Spleen (tissue), 13 donors: ENCODE measurements at places on chromosomes 5 and 9. TPM values are rescaled to one million over a fixed set of nuclear protein-coding genes. Genes with fewer than 3 reads are reported as not detected.

DNA sequence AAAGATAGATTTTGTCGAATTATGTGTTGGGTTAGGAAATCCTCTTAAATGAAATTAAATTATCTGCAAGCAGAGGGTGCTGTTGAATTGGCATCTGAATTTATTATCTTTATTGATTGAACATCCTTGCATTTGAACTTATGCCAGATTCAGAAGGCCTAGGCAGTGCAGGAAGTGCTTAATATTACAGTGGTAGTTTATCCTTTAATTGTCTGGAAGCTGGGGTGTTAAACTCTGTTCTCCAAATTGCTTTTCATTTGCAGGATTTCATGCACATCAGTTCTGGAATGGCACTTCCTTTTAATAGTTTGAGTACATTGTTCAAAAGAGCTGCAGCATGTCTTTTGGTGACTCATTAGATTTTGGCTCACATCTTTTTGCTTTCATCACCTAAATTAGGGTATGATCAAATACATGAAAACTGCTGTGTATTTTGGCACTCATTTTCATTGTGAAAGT, 186.3 kb downstream of the KDM4C start:
- no peak for DNase-seq

The FOXI1 gene
- total RNA-seq = not detected

DNA sequence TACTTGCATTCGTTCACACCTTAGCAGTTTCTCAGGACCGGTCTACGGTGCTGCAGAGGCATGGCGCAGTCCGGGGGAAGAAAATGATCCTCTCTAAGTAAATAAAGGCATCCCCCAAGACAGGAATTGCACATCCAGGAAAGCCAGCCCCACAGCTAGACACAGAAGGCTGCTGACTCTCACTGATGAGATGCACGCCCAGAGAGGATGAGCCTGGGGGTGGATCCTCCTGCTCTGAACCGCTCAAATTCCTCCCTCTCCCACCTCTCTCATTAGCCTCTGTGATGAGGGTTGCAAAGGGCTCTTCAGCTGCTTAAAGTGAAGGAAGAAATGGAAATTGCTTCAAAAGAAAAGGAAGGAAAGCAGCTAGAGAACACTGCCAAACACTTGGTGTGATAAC, 132.4 kb downstream of the TTLL11 start:
- no peak for DNase-seq

DNA sequence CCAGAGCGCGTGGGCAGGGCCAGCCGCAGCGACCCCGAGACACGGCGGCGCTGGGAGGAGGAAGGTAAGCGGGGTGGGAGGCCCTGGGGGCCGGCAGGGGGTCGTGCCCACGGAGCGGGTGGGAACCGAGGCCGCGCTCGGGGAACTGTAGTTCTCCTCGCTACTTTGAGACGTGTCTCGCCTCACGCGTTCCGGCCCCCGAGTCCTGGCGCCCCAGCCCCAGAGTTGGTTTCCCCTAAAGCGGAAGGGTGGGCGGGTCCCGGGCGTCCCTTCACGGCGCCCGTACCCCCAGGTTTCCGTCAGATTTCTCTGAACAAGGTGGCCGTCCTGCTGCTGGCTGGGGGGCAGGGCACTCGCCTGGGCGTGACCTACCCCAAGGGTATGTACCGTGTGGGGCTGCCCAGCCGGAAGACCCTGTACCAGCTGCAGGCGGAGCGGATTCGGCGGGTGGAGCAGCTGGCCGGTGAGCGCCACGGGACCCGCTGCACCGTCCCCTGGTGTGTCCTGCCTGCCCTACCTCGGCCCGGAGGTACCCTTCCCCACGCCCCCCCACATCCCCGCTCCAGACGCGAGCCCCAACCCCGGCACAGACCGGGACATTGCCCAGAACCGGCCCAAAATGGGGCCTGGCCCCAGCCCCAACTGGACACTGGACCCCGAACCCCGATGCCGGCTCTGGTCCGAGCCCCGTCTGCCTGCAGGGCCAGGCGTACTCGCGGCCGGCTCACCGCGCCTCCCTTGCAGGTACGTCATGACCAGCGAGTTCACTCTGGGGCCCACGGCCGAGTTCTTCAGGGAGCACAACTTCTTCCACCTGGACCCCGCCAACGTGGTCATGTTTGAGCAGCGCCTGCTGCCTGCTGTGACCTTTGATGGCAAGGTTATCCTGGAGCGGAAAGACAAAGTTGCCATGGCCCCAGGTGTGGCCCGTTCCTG, 709 bp downstream of the UAP1L1 start:
- peak; percentile 92 for DNase-seq

The SPIN1 gene
- total RNA-seq = 39.6 TPM

- DNase-seq = no peak
Observed at GRCh38 chr9:14433351-14434157, 119.6 kb upstream of the NFIB start.

The HACD4 gene
- total RNA-seq = 18.0 TPM

GRCh38 chr9:134685784-134686183, 44.2 kb downstream of the COL5A1 start:
- no peak for DNase-seq

- DNase-seq = no peak
Observed at GRCh38 chr5:56305001-56305950, 72.1 kb upstream of the ANKRD55 start.

GRCh38 chr5:148708854-148709253, 54.5 kb upstream of the HTR4 start:
- DNase-seq = no peak

The FAM78A gene
- total RNA-seq = 30.8 TPM

The CCL27 gene
- total RNA-seq = not detected

The ARL14EPL gene
- total RNA-seq = not detected

The TAF11L10 gene
- total RNA-seq = not detected

The IRX4 gene
- total RNA-seq = not detected

DNA sequence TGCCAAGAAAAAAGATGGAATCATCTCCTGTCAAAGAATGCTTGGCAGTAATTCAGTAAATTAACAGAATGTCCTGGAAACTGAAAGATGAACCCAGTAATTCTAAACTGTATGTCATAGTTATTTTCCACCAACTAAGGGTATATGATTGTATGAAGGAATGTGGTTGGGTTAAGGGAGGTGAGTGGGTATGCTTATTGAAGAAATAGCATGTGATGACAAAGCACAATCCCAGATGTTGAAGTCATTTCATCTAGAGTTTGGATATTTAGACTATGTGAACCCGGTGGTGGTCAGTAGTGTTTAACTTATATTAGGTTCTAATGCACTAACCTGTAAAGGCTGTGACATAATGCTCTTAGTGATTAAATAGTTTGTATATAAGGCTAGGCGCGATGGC, 87.3 kb downstream of the CDKN2A start:
- DNase-seq = no peak

DNA sequence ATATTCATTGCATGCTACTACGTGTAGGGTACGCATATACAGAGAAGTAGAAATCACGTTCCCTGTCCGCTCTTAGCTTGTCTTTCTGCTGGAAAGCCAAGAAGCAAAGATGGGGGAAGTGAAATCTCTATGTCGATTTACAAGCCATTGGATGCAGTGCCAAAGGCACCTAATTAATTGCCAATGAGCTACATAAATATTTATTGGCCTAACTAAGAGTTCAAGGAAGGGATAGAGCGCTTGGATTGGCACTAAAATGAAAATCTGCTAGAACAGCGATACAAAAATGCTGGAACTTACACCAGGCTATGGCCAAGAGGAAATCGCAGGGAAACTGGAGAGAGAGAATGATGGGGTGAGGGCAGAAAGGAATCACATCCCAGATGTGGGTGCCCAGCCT, 10.8 kb downstream of the SMIM23 start:
- DNase-seq = no peak

- DNase-seq = no peak
Observed at GRCh38 chr9:137063311-137064026, 6.9 kb downstream of the SAPCD2 start.

The SLC45A2 gene
- total RNA-seq = not detected

The RASGEF1C gene
- not detected for total RNA-seq

GRCh38 chr5:65078331-65078730, 309.6 kb downstream of the CWC27 start:
- no peak for DNase-seq

The ANKRD18B gene
- total RNA-seq = not detected

- no peak for DNase-seq
Observed at GRCh38 chr5:125117566-125117965, 371.1 kb upstream of the ZNF608 start.

The TAF1L gene
- total RNA-seq = not detected

The SPOCK1 gene
- total RNA-seq = 17.0 TPM

- no peak for DNase-seq
Observed at GRCh38 chr5:72503888-72504491, 3.2 kb downstream of the ZNF366 start.

DNA sequence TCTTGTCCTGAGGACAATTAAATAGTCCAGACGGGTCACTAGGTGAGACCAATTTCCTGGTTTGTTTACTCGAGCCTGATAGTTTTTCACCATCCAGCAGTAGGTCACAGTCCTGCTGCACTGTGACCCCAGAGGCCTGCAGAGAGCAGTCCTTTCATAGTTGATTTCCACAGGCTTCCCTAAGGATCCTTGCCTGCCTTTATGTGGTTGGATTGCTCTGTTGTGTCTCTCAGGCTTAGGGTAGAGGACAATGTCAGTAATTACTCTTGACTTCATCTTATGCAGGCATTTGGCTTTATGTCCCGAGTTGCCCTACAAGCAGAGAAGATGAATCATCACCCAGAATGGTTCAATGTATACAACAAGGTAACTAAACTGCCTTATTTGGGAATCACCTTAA, 9.0 kb upstream of the CATSPER3 start:
- DNase-seq = no peak

The CHMP5 gene
- total RNA-seq = 46.6 TPM

The C9orf153 gene
- 0.44 TPM for total RNA-seq

The TMC1 gene
- total RNA-seq = not detected

- no peak for DNase-seq
Observed at GRCh38 chr5:98341038-98342032, 432.1 kb upstream of the RGMB start.

- no peak for DNase-seq
Observed at GRCh38 chr9:127506117-127506813, 55.0 kb downstream of the LRSAM1 start.

DNA sequence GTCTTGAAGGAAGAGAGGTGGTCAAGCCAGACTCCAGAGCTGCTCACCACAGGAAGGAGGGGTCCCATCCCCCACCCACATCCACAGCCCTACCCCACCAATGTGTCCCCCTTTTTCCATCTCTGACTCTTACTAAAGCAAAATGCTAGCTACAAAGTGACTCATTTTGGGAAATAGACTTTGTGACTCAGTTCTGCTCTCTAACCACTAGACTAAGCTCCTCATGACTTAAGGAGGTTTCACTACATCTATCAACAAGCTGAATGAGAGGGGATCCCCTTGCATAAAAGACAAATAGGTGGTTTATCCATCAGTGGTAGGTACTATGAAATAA, 35.1 kb upstream of the ADRB2 start:
- no peak for DNase-seq

DNA sequence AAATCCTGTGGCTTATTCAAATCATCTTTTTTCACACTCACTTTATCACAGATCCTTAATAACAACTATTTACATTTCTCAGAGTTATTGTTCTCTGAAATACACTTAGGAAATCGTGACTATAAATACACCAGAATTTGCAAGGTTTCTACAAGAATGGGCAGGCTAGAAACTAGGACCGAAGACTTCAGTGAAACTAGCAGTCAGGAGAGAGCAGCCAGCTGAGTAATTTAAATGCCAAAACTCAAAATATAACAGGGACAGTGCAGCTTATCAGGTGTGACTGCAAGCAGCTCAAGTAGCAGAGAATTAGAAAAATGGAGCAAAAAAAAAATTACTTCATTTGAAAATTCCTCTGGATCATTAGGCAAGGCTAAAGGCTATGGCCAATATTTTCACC, 719.3 kb upstream of the ZNF608 start:
- DNase-seq = no peak

The PCDHA4 gene
- total RNA-seq = 0.51 TPM

The NUTM2G gene
- not detected for total RNA-seq

GRCh38 chr9:126531035-126531571, 82.6 kb upstream of the LMX1B start:
- peak; percentile 55 for DNase-seq

The PRRT1B gene
- not detected for total RNA-seq

- no peak for DNase-seq
Observed at GRCh38 chr9:111034170-111034897, 3.9 kb downstream of the LPAR1 start.

GRCh38 chr9:92709240-92709639, 39.3 kb upstream of the IPPK start:
- DNase-seq = no peak

DNA sequence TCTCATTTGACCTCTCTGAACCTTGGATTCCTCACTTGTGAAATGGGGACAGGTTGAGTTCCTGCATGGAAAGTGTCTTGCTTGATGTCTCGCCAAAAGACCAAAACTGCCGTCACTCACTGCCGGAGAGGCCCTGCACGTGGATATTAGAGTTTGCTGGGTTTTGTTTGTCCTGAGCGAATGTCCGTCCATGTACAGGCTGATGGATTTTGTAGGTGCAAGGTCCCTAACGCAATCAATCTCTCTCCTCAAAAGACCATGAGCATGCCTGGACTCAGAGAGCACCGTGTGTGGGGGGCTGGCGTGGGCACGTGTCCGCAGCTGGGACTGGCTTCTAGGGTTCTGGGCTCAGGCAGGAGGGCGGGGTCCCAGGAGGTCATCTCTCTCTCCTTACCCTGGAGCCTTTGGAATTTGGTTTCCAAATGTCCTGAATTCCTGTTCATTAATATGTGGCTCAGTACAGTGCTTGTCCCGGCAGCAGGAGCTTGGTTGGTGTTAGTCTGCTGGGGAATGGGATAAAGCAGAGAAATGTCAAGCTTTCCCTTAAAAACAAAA, 146.0 kb upstream of the IER5L start:
- peak; percentile 49 for DNase-seq

DNA sequence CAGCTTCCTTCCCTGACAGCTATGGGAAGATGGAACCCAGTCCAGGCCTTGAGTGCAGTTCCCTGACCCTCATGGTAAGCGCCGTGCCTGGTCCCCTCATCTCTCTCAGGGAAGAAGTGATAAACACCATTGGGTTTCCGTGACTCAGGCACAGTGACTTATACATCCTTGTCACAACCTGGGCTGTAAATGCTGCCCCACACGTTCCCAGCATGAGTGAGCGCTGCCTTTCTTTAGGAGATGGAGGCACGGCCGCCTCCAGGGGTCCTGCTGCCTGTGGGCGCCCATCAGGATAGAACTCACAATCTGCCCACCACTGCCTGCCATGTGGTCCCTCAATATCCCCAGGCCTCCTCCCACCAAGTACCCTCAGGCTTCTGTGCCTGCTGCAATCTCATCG, 8.3 kb upstream of the NKD2 start:
- DNase-seq = no peak

The GNA14 gene
- 11.5 TPM for total RNA-seq
